ENCODE measurements at places on chromosomes 6 and 20.

DNA sequence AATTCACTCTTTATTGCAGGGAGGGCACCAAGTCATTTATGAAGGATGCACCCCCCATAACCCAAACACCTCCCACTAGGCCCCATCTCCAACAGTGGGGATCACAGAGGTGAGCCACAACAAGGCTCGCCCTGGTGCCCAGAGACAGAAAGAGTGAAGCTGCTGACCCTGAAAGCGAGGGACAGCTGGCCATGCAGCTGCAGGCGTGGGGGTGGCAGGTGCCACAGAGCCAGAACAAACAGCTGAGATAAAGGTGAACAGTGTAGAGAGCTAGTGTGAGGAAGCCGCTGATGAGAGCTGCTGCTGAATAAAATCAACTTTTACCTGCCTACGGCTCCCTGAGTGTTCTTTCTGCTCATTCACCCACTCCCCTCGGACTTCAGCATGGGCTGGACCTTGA, 18.8 kb upstream of the RGS17 start:
- DNase-seq, result no peak

- DNase-seq, result no peak
Observed at GRCh38 chr6:47250302-47250701, 59.4 kb downstream of the TNFRSF21 start.

DNA sequence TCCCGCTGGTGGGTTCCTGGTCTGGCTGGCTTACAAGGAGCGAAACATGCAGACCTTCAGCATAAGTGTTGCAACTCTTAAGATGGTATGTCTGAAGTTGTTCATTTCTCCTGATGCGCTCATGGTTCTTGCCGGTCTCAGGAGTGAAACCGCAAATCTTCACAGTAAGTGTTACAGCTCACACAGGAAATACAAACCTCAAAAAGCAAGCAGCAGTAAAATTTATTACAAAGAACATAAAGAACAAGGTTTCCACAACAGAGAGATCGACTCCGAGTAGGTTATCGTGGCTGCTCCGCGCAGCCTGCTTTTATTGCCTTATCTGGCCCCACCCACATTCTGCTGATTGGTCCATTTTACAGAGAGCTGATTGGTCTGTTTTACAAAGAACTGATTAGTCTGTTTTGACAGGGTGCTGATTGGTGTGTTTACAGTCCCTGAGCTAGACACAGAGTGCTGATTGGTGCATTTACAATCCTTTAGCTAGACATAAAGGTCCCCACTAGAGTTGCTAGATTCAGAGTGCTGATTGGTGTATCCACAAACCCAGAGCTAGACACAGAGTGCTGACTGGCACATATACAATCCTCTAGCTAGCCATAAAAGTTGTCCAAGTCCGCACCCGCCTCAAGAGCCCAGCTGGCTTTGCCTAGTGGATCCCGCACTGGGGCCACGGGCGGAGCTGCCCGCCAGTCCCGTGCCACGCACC, 39.2 kb downstream of the TRIM27 start:
- DNase-seq, result no peak

- no peak for DNase-seq
Observed at GRCh38 chr6:14790976-14791375, 454.9 kb upstream of the JARID2 start.

GRCh38 chr20:2305946-2306345, 10.1 kb downstream of the TGM3 start:
- DNase-seq, result no peak

DNA sequence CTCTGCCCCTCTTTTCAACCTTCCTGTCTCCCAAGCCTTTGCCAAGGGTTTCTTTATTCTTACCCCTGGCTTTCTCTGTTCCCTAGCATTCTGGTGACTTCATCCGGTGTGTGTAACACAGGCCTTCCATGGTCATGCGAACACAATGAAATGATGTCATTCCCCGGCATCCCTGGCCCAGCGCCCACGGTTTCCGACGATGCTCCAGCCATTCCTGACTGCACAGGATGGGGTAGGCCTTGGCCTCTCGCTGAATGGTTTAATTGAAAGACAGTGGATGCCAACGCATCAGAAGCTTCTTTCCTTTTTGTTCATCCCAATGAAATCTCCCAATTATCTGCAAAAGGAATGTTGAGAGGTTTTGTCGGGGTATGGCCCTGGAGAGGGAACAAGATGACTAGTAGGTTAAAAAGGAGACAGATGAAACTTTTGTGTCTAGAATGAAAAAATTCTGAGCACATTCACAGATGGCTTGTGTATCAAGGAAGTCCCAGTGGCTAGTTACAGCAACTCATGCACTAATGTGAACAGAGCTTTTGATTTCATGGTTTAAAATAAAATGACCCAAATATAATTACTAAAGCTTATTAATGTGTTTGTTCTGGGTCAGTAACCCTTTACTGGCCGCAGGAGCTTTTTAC, 655.0 kb downstream of the QKI start:
- no peak for DNase-seq

DNA sequence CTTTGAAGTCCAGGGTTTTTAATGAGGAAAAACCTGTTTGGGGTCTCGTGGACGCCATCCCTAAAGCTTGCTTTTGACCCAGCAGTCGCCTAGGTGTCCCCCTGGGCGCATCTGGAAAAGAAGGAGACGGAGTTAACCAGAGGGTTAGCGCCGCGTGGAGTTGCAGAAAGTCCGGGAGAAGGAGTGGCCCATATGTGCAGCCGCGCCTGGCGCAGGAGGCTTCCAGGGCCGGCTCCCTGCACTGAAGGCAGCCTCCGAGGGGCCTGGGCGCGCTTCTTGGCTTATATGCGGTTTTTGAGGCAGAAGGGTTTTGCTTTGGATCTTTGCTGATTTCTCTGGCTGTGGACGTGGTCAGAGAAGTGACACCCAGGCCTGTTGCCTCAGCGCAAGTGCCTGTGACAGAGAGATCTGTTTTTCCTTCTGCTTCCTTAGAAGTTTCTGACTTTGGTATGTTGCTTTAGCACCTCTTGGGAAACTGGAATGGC, 987 bp downstream of the TMEM181 start:
- no peak for DNase-seq

DNA sequence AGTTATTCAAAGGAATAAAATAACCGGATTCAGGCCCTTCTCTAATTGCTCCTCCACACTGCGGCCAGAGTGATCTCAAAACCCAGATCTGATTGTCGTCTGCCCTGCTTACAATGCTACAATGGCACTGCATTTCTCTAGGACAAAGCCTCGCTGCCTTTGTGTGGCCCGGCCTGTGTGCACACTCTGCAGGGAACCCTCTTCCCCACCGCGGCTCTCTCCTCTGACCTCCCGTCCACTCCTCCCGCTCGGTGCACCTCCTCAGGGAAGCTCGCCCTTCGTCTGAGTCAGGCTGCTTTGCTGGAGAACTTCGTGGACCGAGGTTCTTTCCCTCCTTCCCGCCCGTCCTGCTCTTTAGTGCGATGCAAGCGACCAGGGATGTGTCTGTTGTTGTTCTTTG, 101.6 kb upstream of the SNX9 start:
- no peak for DNase-seq

DNA sequence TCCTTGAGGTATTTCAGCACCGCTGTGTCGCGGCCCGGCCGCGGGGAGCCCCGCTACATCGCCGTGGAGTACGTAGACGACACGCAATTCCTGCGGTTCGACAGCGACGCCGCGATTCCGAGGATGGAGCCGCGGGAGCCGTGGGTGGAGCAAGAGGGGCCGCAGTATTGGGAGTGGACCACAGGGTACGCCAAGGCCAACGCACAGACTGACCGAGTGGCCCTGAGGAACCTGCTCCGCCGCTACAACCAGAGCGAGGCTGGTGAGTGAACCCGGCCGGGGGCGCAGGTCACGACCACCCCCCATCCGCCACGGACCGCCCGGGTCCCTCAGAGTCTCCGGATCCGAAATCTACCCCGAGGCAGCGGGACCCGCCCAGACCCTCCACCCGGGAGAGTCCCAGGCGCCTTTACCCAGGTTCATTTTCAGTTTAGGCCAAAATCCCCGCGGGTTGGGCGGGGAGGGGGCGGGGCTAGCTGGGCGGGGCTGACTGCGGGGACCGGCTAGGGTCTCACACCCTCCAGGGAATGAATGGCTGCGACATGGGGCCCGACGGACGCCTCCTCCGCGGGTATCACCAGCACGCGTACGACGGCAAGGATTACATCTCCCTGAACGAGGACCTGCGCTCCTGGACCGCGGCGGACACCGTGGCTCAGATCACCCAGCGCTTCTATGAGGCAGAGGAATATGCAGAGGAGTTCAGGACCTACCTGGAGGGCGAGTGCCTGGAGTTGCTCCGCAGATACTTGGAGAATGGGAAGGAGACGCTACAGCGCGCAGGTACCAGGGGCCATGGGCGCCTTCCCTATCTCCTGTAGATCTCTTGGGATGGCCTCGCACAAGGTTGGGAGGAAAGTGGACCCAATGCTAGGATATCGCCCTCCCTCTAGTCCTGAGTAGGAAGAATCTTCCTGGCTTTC, 693 bp downstream of the HLA-F start:
- peak; percentile 55 for DNase-seq

DNA sequence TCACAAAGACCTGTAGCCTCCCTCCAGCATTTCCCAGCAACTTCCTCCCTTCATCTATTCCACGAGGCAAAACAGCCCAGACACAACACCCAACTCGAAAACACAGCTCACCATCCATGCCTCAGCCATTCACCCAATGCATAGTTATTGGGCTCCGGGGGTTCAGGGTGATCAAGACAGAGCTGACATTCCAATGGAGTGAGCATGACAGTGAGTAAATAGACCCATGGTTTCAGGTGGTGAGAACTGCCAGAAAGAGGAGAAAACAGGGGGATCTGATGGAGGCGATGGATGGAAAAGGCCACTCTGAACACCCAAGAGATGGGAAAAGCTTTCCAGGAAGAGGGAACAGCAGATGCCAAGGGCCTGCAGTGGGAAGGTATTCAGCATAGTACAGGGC, 5.9 kb downstream of the CASS4 start:
- DNase-seq, result no peak

DNA sequence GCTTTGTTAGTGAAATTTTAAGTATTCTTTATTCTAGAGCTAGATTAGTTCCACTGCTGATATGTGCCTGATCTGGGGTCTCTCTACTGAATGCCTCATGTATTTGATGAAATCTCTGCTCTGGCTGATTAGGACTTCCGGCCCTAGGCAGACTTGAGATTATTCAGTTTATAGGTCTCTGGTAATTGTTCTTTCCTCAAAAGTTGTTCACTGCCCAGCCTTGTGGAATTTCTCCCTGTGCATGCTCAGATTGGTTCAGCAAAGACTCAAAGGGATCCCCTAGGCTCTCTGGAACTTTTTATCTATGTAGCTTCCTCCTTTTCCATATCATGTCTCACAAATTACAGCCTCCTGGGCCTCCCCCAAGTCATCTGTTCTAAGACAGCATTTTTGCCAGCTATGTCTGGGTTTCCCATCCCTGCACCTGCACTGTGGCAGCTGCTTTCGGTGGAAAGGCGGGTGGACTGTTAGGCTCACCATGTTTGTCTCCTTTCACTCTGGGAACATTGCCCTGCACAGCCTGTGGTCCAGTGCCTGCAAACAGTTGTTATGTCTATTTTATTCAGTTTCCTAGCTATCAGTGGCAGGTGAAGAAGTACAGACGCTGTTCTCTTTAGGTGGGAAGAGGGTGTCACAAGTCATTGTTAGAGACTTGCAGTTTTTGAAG, 73.7 kb downstream of the RPP40 start:
- no peak for DNase-seq

GRCh38 chr6:143733510-143733909, 55.7 kb downstream of the PHACTR2 start:
- no peak for DNase-seq

- no peak for DNase-seq
Observed at GRCh38 chr6:113299531-113299930, 557.6 kb upstream of the MARCKS start.

- no peak for DNase-seq
Observed at GRCh38 chr6:101395345-101395744, 1.8 kb downstream of the GRIK2 start.

DNA sequence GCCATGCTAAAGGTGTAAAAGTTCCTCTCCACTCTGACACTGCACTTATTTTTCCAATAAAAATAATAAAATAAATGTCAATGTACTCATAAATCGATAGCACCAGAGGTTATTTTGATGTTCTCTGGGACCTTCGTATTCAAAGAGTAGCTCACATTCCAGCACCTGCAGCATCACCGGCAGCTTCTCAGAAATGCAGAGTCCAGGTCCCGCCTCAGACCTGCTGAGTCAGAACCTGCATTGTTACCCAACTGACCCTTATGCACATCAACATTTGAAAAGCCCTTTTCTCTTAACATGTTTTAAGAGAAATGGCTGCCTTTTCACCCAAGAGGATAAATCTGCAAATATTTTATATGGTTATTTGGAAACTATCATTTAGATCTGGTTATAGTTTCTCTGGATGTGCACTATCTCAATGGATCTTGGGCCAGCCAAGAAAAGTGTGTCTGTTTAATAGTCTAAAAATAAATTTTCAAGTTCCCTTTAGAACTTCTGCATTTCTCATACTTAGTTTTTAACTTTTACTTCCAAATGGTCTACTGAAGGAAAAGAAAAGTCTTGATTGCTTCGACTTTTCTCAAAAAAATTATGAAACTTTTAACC, 216.2 kb upstream of the PRDM1 start:
- no peak for DNase-seq

GRCh38 chr6:146357578-146358430, 185.8 kb upstream of the RAB32 start:
- DNase-seq, result no peak

GRCh38 chr6:170228946-170229310, 62.0 kb downstream of the DLL1 start:
- DNase-seq, result no peak

GRCh38 chr6:83514466-83514865, 2.1 kb downstream of the PRSS35 start:
- DNase-seq, result no peak

DNA sequence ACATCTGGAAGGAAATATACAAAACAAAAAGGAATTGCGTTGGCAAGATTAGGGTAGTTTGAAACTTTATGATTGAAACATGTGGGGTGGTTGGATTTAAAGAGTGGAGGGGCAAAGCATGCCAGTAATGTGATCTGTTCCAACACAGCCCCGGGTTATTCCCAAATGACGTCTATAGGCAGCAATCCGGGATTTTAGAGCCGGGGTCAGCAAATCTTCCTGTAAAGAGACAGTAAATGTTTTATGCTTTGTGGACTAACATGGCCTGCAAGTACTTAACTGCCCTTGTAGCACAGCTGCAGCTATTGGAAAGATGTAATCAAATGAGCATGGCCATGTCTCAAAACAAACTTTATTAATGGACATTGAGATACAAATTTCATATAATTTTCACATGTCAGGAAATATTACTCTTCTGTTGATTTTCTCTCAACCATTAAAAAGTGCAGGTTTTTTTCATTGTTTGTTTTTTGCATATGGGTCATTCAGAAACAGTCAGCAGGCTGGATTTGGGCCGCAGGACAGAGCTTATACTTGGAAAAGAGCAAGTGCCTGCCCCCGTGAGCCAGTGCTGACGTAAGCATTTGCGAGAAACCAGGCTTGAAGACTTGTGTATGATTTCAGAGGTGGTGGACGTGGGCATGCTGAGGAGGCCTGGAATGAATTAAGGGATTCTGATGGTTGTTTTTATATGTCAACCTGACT, 136.5 kb downstream of the DOK5 start:
- no peak for DNase-seq
